ENCODE measurements at places on chromosomes 5 and 9.

GRCh38 chr5:137833463-137833862 lies 34.2 kb upstream of the MYOT start:
- peak; percentile 66 for DNase-seq

DNA sequence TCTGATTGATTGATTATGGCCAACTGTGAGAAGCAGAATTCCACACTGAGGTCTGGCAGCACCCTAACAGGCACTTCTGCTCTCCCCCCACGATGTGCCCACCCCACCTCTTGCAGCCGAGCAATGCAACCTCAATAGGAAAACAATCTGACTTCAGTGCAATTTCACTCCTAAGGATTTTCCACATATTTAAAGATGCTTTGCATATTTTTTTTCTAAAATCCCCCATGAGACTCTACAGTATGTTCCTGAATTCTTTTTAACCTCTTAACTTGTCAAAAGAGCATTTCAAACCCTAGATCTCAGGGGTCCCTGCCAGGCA lies 243.1 kb downstream of the AUH start:
- no peak for DNase-seq

GRCh38 chr9:126342621-126343031 lies 16.0 kb downstream of the MVB12B start:
- DNase-seq: no peak

- DNase-seq: no peak
Measured at GRCh38 chr5:71695071-71695470, 24.0 kb upstream of the CARTPT start.

GRCh38 chr5:74570250-74570649 lies 70.3 kb downstream of the ENC1 start:
- DNase-seq: no peak

DNA sequence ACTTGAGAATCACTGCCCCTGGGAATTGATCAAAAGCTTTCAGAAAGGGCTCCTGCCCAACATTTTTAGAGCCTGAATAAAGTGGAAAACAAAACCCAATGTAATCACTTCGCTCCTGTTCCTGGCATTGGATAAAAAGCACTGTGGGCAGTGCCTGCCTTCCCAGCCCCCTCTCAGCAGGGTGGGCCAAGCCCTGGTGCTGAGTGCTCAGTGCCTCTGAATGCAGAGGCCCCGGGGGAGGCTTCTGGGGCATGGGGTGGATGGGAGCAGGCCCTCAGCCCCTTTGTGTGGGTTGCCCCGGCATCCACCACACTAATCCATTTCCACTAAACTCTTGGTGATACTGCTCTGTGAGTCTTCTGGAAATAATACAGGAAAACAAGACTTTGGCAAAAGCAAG lies 55.6 kb downstream of the CFAP90 start:
- DNase-seq: no peak

DNA sequence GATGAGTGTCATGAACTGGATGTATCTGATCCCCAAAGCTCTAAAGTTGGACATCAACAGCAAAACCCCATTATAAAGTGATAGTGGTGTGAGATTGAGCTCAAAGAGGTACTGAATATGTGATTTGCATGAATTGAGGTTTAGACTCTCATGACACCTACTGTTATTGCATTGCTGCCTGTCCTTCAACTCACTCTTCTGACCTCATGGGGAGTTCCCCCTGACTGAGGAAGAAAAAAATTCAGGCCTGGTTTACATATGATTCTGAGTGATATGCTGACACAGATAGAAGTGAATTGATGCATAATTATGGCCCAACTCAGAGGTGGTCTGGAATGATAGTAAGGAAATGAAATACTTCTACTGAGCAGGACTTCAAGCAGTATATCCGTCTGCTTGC lies 76.2 kb upstream of the CHD1 start:
- no peak for DNase-seq

GRCh38 chr9:26033336-26033735 lies 355.1 kb upstream of the TUSC1 start:
- DNase-seq: no peak

GRCh38 chr5:33788922-33789566 lies 102.7 kb downstream of the ADAMTS12 start:
- peak; percentile 96 for DNase-seq

- no peak for DNase-seq
Measured at GRCh38 chr5:72940082-72940481, 15.8 kb upstream of the FCHO2 start.

DNA sequence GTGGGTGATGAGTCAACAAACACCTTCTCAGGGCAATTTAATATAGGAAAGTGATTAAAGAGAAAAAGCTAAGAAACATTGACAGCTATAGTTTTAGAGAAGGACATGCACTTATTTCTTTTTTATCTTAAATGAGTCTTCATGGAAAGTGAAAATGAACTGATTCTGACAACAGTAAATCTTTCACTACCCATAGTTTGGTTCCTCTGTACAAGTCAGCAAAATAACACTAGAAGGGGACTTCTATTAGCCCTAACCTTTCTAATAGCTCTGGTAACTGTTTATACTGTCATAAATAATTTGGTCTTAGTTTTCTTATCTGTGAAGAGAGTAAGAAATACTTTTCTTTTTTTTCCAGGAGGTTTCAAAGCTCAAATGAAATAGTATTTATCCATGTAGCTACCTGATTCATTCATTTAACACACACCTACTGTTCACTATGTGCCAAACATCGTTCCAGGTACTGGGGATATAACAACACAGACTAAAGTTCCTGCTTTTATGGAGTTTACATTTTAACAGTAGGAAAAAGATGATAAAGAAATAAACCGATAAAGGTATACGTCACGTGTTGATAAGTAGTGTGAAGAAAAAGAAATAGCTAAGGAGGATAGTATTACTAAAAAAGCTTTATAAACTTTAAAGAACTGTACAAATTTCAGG lies 148.2 kb downstream of the PCSK1 start:
- no peak for DNase-seq

GRCh38 chr5:172311605-172312004 lies 28.0 kb upstream of the UBTD2 start:
- DNase-seq: no peak

GRCh38 chr5:94459915-94460314 lies 158.5 kb downstream of the KIAA0825 start:
- no peak for DNase-seq

DNA sequence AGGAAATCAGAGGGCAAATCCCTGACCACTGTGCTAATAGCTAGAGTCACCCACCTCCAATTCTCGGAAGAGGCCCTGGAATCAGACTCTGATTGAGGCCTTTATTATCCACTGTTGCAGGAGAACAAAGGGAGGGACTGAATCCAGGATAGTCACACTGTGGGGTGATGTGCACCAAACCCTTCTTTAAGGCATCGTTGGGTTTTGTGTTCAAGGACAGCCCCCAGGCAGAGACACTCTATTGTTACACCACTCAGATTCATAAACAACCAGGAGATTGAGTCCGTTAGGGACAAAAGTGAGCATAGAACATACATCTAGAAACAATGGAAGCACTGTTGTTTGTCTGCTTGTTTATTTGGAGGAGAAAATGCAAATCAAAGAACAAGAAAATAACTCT lies 124.6 kb upstream of the TBCA start:
- DNase-seq: no peak

- DNase-seq: no peak
Measured at GRCh38 chr9:92971121-92971520, 23.8 kb downstream of the FGD3 start.

DNA sequence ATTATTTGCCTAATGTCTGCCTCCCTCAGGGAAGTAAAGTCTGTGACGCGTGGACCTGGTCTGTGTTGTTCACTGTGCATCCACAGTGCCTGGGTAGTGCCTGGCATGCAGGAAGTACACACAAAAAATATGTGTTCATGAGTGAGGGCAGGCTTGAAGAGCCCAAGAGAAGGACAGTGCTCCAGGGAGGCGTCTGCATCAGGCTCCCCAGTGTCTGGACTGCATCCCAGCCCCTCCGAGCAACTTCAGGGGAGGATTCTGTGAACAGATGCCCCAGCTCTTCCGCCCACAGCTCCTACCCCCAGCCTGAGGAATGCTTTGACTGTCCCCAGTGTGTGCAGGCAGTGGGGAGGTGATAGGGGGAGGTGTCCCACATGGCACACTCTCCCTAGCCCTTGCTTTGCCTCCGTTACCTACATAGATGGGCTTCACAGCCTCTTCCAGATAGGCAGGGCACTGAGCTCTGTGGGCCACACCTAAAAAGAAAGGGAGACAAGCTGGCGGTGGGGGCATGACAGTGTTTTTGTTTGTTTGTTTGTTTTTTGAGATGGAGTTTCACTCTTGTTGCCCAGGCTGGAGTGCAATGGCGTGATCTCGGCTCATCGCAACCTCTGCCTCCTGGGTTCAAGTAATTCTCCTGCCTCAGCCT lies 25.4 kb downstream of the IRF1 start:
- DNase-seq: no peak

DNA sequence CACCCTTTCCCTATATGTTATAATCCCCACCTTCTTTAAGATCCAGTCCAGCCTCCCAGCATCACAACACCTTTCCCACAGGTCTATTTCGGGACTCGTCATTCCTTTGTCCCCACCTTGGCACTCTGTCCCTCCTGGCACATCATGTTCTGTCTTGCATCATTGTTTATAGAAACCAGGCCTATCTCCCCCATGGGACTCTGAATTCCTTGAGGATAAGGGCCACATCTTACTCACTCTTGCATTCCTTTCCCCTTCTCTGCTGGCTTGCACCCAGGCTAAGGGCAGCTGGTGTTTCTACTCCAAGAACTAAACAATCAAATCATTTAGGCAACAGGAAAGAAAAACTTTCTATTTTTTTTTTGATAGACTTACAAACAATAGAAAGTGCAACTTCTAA lies 205.7 kb downstream of the AGTPBP1 start:
- peak; percentile 28 for DNase-seq

DNA sequence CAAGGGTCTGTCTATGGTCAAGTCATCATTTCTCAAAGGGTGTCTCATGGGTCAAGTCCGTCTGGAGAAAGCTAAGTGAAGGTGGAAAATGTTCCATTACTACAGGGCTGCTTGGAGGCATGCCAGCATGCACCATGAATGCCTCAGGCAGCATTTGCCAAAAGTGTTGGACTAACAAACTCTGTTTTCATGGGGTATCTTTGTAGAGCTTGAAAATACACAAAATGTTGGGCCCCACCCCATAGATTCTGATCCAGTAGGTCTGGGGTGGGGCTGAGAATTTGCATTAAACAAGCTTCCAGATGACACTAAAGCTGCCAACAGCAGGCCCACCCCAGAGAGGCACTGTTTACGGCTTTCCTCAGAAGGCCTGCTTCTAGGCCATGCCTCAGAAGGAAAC lies 75.0 kb upstream of the FRRS1L start:
- no peak for DNase-seq

- DNase-seq: no peak
Measured at GRCh38 chr9:136762221-136762691, 2.1 kb downstream of the LCN15 start.

DNA sequence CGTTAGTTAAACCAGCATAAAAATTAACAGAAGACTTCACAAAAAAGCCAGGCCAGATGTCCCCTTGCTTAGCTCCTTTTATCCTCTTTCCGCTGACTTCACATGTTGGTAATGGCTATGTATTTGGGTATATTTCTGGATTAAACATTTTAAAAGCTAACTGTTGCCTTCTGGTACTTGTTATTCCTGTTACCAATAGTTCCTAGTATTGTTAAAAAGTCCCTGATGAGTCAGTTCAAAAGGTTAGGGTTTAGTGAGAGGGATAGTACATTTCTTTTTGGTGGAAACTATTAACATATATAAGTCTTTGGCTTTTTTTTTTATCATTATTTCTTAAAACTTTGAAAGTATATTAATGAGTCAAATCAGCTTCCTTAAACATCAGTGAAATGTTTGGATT lies 103.2 kb upstream of the ELL2 start:
- DNase-seq: no peak

DNA sequence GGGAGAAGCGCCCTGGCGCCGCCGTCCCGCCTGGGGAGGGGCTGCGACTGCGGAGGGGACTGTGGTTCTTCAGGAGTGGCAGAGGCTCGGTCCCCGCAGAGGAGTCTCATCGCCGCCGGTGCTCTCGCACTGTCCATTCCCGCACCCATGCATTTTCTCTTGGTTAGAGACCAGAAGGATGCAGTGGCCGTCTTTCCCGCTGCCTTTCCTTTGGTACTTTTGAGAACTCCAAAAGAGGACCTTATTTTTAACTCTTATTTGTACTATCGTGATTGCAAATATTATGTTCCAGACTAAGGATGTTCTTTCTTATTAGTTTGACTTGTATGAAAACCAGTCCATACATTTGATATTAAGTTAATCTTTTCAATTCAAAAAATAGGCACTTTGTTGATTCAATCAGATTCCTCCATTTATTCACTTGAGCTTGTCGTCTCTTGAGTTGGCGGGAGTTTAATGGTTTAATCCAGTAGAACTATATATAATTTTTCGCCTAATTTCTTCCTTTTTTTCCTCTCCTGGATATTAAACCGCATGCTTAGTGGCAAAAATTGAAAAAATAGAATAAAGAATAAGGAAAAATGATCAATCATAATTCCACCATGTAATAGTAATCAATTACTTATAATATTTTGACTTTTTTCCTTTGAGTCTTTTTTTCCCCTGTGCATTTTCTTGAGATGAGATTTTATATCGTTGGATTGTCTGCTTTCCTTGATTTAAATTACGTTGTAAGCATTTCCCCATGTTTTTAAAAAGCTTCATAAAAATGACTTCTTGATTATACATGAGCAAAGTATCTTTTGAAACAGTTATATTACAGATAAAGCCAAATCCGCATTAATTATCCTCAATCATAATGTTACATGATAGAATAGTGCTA lies 861 bp downstream of the ZFYVE16 start:
- DNase-seq: peak; percentile 53

DNA sequence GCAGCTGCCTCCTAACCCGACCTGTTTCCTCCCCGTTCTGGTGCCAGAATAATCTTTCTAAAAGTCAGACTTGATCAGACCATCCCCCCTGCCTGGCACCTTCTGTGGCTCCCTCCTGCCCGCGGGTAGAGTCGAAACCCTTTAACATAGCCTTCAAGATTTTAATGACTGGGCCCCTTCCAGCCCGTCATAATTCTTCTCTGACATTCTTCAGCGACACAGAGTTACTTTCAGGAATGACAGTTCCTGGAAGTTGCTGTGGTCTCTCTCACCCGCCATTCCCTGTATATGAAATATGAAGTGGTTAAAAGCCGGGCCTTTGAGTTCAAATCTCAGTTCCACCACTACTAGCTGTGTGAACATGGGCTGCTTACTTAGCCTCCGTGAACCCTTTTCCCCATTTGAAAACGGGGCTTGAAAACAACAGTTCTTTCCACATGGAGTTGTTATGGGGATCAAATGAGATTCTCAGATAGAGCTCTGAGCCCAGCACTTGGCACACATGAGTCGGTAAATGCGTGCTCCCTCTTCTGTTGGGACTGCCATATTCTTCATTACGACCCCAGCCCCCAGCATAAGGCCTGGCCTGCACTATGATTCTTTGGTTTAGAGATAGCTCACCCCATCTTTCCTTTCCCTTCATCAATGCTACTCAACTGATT lies 737 bp downstream of the NANS start:
- DNase-seq: peak; percentile 29

- DNase-seq: no peak
Measured at GRCh38 chr5:180390441-180391190, 37.5 kb upstream of the GFPT2 start.

DNA sequence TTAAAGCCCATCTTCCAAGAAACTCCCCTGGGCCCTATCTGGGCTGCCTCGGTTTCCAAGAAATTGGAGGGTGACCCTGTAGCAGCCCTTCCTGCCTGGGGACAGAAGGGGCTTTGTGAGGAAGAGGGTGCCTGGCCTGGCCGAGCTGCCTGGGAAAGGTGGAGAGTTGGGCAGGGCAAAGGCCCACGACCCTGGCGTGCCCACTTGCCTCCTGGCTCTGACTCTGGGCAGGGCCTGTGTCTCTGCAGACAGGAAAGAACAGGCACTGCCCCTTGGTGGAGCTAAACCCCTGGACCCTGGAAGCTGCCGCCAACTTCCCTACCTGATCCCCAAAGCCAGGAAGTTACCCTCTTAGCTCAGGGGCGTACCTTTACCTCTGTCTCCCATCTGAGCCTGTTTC lies 149.3 kb downstream of the RGS3 start:
- no peak for DNase-seq

Measured in fibroblast of villous mesenchyme (primary cell).